ENCODE measurements at places on chromosomes 1 and 21.

DNA sequence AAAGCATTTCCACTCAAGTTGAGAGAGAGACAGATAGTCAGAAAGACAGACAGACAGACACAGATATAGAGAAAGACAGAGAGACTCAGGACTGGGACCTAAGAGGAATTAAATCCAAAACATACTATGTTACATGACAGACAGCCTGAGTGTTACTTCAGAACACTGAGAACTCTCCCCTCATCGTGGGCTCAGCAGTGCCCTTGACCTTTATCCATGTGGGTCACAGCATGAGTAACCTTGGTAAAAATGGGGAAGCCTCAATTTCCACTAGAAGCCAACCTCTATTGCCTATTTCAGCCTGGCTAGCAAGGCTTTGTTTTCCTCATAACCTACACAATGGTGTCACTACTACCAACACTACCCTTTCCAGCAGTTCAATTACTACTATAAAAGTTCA lies 81.9 kb upstream of the TRABD2B start:
- DNase-seq: no peak

GRCh38 chr1:68010543-68010942 lies 39.9 kb downstream of the DIRAS3 start:
- DNase-seq: no peak

DNA sequence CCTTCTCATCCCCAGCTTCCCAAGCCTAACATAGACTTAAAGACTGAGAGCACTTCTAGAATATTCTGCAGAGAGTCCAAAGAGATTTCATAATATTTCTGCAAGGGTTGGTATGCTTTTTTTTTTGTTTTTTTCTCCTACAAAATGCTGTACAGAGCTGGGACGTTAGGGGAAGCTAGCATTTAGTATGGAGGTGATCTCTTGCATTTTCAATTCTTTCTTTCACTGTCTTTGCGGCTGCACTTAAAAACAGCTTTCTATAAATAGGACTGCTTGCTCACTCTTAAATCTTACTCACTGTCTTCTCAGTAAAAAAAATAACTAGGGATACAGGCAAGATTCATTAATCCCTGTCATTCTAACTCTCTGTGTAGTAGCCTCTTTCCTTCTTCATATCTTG lies 7.4 kb downstream of the DSCAM start:
- no peak for DNase-seq

DNA sequence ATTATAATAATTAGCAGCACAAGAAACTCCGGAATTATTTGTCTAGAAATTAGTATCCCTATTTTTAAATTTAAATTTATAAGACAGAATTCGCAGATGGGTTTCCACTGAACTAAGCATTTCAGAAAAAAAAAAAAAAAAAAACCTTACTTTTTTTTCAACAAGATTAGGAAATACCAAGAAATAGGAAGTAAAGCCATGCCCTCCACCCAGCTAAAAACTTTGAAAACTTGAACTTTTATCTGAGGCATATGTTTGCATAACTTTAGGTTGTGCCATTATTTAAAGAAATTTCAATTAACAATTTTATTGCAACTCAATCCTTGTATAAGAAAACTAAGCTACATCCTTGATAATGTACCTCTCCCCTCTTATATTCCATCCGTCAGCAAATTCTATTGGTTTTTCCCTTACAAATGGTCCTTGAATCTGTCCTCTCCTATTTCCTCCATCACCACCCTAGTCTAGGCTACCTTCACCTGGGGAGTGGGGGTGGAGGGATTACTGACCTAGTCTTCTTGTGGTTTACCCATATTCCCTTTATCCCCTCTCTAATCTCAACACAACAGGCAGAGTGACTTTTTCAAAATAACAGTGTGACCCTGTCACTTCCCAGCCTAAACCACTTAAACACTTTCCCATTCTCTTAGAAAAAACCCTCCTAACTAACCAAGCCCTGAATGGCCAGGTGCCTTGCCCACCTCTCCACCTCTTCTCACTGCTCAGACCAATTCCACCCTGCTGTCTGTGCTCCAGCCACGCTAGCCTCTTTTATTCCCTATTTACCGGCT lies 1.4 kb upstream of the EVI5 start:
- no peak for DNase-seq

DNA sequence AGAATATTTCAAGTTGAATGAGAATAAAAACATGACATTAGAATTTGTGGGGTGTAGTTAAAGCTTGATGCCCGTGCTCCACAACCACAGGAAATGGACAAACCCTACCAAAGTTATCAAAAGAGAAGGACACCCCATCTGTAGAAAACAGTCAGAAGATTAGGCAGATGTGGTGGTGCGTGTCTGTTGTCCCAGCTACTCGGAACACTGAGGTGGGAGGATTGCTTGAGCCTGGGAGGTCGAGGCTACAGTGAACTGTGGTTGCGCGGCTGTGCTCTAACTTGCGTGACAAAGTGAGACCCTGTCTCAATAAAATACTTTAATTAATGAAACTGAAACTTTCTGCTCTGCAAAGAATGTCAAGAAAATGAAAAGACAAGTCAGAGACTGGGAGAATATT lies 1.5 kb upstream of the SPATC1L start:
- no peak for DNase-seq

GRCh38 chr1:151166505-151166956 lies 587 bp downstream of the SCNM1 start:
- DNase-seq: peak; percentile 73

DNA sequence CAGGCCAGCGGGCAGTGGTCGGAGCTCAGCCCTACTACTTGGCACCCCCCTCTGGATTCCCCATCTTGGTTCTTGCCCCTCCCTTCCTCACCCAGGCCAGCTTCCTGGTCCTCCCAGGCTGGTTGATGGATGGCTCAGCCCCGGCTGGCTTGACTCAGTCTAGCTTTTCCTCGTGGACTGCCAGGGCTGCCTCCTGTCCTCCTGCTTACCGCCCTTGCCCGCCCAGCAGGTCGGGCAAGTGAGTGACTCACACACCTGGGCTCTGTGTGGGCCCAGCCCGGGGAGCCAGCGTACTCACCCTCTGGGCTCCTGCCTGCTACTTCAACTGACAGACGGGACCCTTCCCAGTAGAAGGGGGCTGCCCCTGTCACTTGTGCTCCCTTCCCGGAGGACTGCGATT lies 19.5 kb upstream of the ARHGEF10L start:
- no peak for DNase-seq

DNA sequence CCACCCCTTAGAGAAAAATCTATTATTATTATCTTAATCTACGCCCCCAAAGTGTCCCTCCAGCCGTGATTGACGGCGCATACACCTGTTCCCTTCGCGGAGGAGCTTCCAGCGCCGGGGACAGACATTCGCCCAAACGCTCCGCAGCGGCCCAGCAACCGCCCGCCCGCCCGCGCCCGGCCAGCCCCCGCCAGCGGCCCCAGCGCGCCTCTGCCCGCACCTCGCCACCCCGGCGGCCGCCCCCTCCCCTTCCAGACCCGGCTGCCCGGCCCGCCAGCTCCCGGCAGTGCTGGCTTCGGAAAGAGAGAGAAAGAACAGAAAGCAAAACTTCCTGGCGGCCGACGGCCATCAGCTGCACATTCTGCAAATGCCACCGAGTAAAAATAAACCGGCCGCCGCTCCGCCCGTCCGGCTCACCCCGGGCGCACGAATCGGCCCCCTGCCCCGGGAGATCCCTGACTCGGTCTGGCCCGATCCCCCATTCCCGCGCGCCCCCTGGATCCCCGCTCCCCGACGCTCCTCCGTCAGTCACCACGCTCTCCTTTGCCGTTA lies 1.6 kb downstream of the CASZ1 start:
- peak; percentile 31 for DNase-seq

Data from hepatic stellate cell (primary cell).